Stimulated activated CD4-positive, alpha-beta T cell treated with anti-CD3 and anti-CD28 coated beads, TNF-alpha, amount 100 ng/mL, for 48 hours (primary cell): ENCODE measurements at places on chromosomes 7 and 10.

- no peak for DNase-seq
Measured at GRCh38 chr7:69526570-69526969, 71.7 kb upstream of the AUTS2 start.

GRCh38 chr10:105252911-105253310 is 611.8 kb downstream of the SORCS3 start:
- no peak for DNase-seq

GRCh38 chr10:74919671-74920070 is 93.3 kb downstream of the KAT6B start:
- no peak for DNase-seq

- DNase-seq, result no peak
Measured at GRCh38 chr7:129949292-129950133, 3.2 kb downstream of the UBE2H start.

- no peak for DNase-seq
Measured at GRCh38 chr10:77943121-77943901, 16.8 kb upstream of the DLG5 start.

GRCh38 chr7:87147500-87147899 is 4.8 kb upstream of the DMTF1 start:
- no peak for DNase-seq

DNA sequence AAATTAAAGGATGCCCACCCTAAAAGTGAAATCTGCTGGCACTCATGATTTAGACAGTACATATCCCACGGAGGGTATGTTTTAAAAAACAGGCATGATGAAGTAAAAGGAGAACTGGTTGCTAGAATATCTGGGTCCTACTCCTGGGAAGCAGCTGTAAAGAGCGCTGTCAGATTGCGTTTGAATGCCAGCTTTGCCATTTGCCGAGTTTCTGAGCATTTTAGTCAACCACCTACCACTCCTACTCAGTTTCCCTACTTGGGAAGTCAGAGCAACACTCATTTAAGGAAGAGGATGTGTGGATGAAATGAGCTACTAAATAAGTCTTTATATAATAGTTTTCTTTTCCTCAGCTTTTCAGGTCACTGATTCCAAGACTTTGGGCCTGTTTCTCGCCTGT is 1.1 kb upstream of the UMAD1 start:
- no peak for DNase-seq
